Stimulated activated CD4-positive, alpha-beta T cell treated with anti-CD3 and anti-CD28 coated beads, Interleukin-1b, Interleukin-23, amount 100 ng/mL, for 4 hours (primary cell): ENCODE measurements at places on chromosomes 3 and 15.

DNA sequence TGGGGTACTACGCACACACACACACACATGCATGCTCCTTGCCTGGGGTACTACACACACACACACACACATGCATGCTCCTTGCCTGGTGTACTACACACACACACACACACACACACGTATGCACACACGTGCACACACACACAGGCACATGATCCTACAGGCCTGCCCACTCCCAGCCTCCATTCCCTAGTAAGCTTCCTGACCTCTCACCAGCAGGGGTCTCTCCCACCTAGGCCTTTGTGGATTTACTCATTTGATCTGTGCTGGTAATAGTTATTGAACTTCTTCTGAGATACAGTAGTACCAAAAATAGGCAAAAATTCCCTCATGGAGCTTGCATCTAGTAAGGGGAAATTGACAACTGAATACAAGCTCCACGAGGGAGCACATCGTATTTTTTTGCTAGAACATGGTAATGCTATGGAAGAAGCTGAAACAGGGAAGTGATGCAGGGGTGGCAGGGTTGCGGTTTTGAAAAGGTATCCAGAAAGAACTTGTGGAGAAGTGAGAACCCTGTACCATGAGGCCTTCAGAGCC is 19.1 kb downstream of the TTC21A start:
- no peak for DNase-seq

GRCh38 chr3:54622678-54623077 is 305.2 kb downstream of the LRTM1 start:
- DNase-seq, result no peak

DNA sequence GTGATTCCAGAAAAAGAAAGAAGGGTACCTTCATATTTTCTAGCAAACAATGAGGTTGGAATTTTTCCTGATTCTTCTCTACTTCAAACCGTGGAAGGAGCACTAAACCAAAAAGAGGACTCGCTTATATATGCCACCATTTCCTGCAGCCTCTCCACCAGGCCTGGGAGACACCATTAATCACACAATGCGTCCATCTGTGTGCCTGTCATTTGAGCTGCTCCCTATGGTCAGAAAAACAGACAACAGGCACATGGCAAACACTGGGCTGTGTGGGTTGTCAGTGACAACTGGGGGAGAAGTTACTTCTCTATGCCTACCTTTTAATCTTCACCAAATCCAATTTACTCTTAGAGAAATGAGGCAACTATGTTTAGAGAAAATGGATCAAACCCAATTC is 71.9 kb downstream of the NR2F2 start:
- DNase-seq, result no peak

DNA sequence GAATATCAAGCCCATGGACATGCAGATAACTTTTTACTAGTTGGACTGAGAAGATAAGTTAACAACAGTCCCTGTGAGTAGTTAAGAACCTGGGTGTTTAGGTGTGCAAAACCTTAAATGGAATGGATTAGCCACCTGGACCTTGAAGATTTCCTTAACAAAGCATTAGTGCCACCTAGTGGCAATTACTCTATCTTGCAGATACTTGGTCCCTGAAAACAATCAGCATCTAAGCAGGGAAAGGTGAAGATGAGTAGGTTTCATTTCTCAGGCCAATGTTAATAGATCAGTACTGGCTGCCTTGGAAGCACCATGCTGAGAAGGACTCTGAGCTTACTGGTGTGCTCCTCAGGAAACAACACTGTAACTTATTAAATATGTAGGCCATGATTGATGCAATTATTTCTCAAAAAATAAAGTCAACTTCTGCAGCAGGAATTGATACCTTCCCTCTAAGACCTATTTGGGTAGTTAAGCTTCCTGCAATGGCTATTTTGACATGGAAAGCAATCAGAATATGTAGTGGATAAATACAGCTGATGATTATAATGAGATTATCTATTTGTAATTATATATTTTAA is 329.4 kb downstream of the TBC1D5 start:
- peak; percentile 3 for DNase-seq

- DNase-seq, result no peak
These were observed 22.0 kb downstream of the SLC15A2 start for GRCh38 chr3:121916189-121916588.

DNA sequence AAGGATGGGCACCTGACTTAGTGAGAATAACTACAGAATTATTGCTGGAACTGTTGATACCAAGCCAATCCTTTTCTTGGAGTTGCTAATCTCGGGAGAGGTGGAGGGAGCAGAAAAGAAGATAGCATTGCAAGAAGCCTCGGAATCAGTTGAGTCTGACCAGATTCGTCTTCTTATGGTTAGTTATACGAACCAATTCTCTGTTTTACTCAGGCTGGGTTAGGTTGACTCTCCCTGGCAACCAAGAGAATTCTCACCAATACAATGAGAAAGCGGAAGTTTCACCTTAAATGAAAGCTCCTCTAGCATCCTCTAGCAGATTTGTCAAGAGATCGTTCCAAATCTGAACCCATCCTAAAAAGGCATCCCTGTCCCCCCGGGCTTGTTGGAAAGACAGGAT is 43.5 kb upstream of the UBE2E1 start:
- DNase-seq, result no peak

DNA sequence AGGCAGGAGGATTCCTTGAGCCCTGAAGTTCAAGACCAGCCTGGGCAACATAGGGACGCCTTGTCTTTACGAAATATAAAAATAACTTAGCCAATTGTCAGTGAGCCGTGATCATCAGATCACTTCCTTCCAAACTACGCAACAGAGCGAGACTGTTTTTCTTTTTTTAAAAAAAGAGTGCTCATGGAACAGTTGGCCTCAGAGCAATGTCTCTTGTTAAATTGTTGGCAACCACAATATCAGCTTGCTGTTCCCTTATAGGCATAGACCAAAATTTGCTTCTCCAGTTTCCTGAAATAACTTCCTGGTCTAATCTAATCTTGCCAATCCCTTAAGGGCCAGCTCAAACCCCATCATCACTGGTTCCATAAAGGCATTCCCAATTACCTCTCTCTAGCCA is 93.3 kb upstream of the SLC4A7 start:
- DNase-seq, result no peak

DNA sequence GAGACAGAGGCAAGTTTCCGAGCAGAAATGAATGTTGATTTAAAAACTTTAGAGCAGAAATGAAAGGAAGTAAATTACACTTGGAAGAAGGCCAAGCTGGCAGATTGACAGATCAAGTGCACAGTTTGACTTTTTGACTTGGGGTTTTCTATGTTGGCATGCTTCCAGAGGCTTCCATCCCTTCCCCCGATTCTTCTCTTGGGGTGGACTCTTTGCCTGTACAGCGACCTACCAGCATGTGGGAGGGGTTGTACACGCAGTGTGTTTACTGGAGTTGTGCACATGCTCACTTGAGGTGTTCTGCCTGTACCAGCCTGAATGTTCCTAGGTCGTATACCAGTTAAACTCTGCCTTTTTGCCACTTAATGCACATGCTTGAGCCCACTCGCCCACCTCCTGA is 701.5 kb upstream of the GBE1 start:
- DNase-seq, result no peak

DNA sequence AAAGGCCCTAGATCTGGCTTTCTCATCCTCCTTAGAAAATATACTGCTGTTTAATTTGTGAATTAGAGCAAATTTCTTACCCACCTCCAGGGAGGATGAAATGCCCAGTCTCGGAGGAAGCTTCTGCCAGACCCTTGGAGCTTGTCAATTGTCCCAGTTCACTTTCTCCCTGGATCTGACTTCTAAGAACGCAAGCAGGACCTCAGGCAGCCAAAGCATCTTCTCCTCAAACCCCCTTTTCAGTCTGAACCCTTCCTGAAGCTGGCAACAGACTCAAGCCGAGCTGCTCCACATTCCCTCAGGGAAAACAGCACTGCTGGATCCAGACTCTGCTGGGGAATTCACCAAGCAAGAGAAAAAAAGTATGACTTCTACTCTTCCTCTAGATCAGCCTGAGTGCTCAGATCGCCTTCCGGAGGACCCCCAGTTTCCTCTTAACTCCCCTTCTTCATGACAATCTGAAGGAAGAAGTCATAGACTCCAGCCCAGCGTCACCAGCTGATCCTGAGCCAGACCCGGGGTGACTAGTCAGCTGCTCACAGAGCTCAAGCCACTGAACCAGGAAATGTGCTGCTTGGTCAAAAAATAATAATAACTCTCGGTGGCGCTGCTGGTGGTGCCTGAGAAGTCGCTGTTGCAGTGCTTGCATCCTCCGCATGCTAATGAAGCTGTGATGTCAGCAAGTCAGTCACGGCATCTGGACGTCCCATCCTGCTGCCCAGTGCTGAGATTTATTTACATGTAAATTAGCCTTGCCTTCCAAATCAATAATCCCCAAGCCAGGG is at the start of gene PRICKLE2:
PRICKLE2 (minus strand) TSS at position 641 of the 785 bp plus-strand sequence. CDS start 26,539 bp downstream, outside the sequence.
- no peak for DNase-seq

DNA sequence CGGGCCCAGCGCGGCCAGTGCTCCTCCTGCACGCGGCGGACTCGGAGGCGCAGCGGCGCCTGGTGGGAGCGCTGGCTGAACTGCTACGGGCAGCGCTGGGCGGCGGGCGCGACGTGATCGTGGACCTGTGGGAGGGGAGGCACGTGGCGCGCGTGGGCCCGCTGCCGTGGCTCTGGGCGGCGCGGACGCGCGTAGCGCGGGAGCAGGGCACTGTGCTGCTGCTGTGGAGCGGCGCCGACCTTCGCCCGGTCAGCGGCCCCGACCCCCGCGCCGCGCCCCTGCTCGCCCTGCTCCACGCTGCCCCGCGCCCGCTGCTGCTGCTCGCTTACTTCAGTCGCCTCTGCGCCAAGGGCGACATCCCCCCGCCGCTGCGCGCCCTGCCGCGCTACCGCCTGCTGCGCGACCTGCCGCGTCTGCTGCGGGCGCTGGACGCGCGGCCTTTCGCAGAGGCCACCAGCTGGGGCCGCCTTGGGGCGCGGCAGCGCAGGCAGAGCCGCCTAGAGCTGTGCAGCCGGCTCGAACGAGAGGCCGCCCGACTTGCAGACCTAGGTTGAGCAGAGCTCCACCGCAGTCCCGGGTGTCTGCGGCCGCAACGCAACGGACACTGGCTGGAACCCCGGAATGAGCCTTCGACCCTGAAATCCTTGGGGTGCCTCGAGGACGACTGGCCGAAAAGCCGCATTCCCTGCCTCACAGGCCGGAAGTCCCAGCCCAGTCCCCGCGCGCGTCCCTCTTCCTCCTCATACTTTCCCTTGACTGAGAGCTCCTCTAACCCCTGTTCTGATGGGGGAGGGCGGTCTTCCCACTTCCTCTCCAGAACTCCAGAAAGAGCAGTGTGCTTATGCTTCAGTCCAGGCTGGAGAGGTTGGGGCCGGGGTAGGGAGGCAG is 1.4 kb upstream of the IL17RC start:
- DNase-seq, result no peak

DNA sequence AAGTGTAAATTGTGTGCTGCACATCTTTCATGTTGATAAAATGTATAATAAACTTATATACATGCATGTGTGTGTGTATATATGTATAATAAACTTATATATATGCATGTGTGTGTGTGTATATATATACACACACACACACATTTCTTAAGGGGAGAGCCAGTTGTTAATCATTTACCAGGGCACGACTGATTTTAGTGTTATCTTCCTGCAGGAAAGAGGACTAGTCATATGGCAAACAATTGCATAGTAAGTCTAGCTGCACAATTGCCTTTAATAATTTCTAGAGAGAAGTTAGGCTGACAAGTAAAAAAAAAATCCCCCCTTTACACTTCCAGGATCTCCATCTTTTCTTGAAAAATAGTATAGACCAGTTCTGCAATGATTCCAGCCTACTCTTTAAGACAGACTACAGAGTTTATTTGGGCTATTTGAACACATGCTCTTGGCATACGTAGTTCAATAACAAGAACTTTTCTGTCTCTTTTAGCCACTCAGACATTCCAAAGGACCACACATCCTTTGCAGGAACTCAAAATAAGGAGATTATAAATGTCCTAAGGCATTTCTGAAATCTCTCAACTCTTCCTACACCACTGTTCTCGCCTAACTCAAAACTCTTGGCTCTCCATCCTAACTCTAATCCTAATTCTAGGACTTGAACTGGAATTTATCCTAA is 163.6 kb upstream of the SETMAR start:
- no peak for DNase-seq

DNA sequence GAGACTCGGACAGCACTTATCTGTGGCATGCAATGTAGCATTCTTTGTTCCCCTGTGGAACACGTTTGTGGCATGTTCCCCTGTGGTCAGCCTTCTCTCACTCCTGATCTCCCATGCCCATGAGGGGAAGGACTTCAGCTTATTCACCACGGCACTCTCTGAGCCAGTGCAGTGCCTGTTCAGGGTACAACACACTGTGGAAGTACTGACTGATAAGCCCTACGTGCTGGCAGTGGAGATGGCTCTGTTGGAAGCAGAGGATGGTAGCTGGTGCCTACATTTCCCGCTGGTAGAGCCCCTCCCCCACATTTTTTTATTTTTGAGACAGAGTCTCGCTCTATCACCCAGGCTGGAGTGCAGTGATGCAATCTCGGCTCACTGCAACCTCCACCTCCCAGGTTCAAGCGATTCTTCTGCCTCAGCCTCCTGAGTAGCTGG is 43.5 kb upstream of the ETV5 start:
- DNase-seq, result no peak

- DNase-seq, result peak; percentile 5
These were observed 82.9 kb downstream of the EOMES start for GRCh38 chr3:27639271-27639670.

DNA sequence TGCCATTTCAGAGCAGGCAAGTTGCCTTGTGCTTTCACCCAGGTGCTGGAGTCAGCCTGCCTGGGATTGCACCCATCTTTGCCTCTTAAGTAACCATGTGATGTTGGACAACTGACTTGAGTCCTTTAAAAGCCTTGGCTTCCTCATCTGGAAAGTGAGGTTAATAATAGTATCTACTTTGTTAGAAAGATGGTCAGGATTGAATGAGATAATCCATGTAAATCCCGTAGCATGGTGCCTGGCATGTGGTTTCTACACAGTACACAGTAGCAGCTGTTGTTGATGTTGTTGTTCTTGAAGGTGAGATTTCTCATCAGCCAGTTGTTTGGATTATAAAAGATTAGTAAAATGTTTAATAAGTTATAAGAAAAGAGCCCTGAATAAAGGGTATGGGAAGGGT is 48.8 kb downstream of the PSMD6 start:
- DNase-seq, result no peak

GRCh38 chr15:65642594-65642993 is 20.9 kb downstream of the SLC24A1 start:
- no peak for DNase-seq

DNA sequence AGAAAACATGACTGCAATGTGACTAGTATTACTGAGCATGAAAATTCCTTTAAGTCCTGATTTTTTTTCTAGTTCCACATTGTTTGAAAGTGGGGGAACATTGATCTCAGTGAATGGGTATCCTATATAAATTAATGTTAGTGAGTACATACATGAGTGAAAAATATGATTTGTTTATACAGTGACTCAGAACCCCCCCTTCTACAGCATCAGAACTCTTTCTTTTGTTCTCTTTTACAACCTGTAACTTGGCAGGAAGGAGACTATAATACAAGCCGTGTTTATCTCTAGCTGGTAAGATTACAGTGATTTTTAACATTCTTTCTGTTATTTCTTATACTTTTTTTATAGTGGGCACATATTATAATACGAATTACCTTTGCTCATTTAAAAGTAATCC is 384.7 kb downstream of the PDCD6IP start:
- DNase-seq, result no peak
